ENCODE measurements at places on chromosomes 12 and 14. TPM values are rescaled to one million over a fixed set of nuclear protein-coding genes. Genes with fewer than 3 reads are reported as not detected.

DNA sequence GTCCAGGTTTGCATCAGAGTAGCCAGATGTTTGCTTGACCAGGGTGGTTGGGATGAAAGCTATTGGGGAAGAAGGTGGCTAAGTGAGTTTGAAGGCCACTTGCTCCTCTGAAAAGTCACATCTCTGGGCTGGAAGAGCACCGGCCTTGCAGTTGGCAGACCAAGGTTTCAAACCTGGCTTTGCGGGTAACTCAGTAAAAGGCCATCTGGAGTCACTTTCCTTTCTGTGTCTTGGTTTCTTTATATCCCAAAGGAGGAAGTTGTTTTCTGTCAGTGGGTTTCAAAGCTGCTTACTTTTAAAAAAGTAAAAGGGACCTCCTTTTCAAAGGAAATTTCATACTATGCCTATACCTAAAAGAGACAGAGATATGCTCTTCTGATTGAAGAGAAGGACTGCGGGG lies 26.2 kb upstream of the CMA1 start:
- no peak overlapping the region for H3K4me3 ChIP-seq
- H3K27ac ChIP-seq, result no peak overlapping the region
- no peaks in the 10 kb centered on the region for H3K36me3 ChIP-seq

GRCh38 chr12:64976131-64976530 lies 145.0 kb downstream of the WIF1 start:
- H3K4me3 ChIP-seq, result no peak overlapping the region
- no peak overlapping the region for H3K27ac ChIP-seq
- no peaks in the 10 kb centered on the region for H3K4me1 ChIP-seq
- no peaks in the 10 kb centered on the region for H3K27me3 ChIP-seq
- H3K36me3 ChIP-seq, result no peaks in the 10 kb centered on the region

Gene PNN
- total RNA-seq, result 42.9 TPM

GRCh38 chr12:113086249-113087164 lies 30.0 kb downstream of the DTX1 start:
- no peaks in the 10 kb centered on the region for H3K36me3 ChIP-seq
- H3K27ac ChIP-seq, result no peak overlapping the region
- H3K4me3 ChIP-seq, result no peak overlapping the region
- peaks cover 6% of the 10 kb centered on the region for H3K27me3 ChIP-seq
- no peak for DNase-seq

DNA sequence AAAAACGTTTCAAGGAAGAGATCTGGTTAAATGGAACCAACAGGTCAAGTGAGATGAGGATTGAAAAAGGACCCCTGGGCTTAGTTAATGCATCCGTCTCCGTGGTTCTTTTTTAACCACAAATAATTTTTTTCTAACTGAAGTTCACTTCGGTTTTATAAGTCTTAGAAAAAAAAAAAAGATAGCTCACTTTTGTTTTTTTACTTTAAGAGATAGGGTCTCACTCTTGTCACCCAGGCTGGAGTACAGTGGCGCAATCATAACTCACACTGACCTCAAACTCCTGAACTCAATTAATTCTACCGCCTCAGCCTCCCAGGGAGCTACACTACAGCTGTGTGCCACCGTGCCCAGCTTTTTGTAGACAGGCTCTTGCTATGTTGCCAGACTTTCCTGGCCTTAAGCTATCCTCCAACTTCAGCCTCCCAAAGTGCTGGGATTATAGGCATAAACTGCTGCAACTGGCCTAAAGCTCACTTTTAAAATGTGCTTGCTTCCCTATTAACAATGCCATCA lies 11.8 kb downstream of the HNRNPC start:
- H3K4me1 ChIP-seq, result peaks cover 58% of the 10 kb centered on the region
- H3K36me3 ChIP-seq, result peaks cover 90% of the 10 kb centered on the region

DNA sequence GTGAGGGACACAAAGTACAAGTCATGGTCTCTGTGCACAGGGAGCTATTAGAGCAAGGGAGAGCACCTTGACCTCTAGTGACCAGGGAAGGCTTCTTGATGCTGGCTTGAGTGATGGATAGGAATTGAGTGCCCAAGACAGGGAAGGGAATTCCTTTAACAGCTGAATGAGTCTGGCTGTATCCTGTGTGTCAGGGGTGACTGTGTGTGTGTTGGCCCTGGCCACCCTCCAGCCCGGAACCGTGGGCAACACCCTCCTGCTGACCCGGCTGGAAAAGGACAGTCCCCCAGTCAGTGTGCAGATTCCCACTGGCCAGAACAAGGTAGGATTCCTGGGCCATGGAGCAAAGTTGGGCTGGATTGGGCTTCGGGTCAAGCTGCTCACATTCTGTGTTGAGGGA lies 5.5 kb upstream of the PFDN5 start:
- H3K27ac ChIP-seq, result no peak overlapping the region
- no peaks in the 10 kb centered on the region for H3K27me3 ChIP-seq
- H3K4me3 ChIP-seq, result no peak overlapping the region
- no peaks in the 10 kb centered on the region for H3K36me3 ChIP-seq
